ENCODE measurements at places on chromosomes 5 and 9.

- DNase-seq: no peak
Observed at GRCh38 chr5:62576570-62577170, 1.9 kb upstream of the LRRC70 start.

- peak; percentile 64 for DNase-seq
Observed at GRCh38 chr5:127072861-127073846, at the start of gene C5orf63. Gene C5orf63 (minus strand): TSS chr5:127073502. CDS start chr5:127058995, 14,507 bp downstream.

DNA sequence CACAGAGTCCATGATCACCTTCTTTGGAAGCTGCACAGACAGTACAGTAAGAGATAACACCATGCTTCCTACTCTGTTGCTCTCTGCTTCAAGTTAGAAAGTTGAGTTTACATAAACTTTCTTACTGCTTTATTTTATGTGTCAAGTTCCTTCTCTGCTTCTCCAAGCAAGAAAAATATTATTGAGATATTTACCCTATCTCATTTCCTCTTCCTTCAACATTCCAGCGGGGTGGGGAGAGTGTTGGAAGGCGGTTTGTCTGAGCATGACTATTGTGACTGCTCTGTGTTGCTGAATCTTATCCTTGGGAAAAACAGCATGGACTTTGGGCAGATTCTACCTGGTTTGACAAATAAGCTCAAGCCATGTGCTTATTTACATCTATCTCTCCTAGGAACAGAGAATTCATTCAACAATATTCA, 66.9 kb upstream of the EPB41L4A start:
- no peak for DNase-seq

DNA sequence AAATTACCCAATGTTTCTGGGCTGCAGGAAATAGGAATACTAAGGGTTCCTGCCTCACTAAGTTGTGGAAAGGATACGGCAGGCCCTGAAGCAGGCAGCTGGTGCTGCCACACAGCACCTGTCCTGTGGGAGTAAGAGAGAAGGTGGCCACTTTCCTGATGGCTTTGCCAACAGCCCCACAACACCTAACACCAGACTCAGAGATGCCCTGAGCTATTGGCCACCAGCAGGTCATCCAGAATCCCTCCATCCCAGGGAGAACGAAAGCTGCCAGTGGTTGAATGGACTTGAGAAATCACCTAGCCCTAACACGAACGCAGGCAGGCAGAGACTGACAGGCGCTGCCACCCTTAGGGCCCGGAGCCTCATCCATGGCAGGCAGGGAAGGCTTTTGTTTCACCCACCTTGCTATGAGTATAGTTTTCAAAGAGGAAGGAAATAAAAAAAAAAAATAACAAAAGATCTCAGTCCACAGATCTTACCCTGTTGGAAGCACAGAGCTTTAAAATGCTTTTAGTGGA, 82.2 kb downstream of the DCP2 start:
- no peak for DNase-seq

- no peak for DNase-seq
Observed at GRCh38 chr5:58543723-58544122, 39.2 kb upstream of the RAB3C start.

- DNase-seq: no peak
Observed at GRCh38 chr9:18542837-18543405, 69.0 kb downstream of the ADAMTSL1 start.

- DNase-seq: peak; percentile 100
Observed at GRCh38 chr9:137590469-137591383, at the start of gene ZMYND19. Gene ZMYND19 (minus strand): TSS chr9:137590512. CDS start chr9:137590263, 249 bp downstream.

DNA sequence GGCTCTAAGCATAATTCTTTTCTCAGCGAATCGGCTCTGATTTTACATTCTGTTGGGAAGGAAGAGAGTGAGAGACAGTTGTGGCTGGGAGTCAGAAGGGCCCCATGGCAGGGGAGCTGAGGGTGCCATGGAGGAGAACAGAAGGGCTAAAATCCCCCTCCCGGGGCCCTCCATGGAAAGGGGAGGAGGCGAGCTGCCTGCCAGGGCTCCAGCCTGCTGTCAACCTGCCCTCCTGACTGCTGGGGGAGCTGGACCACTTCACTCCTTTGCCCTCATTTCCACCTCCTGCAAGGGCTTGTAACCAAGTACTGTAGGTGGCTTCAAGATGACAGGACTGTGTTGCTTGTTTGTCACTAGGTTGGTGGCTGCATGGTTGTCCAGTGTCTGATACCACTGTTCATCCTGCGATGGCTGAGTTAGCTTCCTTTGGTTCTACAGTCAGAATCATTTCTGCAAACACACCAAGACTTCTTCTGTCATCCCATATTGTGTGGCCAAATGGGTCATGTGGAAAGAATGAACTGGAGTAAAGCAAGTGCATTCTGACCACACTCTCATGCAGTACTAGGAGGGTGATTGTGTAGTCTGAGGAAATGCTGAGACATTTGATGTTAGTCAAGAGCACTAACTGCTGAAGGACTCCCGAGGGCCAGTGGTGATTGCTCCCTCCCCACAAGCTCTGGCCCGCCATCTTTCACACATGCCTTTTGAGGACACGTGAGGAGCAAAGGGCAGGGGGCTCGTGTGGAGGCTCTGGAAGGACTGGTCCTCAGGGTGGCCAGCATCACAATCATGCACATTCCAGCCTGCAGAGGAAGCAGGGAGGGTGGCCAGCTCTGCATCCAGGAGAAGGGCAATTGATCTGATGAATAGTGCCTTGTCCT, 307.2 kb downstream of the GADD45G start:
- no peak for DNase-seq

DNA sequence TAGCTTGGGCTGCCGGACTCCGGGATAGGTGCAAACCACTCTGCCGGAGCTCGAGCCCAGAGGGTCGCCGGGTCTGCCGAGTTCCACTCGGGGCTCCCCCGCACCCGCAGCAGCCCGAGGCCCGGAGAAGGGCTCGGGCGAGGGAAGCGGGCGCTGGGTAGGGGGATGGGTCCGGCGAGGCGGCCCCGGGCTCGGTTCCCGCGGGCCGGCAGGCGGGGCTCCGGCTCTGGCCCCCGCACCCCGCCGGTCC, 507 bp downstream of the RICTOR start:
- DNase-seq: no peak

DNA sequence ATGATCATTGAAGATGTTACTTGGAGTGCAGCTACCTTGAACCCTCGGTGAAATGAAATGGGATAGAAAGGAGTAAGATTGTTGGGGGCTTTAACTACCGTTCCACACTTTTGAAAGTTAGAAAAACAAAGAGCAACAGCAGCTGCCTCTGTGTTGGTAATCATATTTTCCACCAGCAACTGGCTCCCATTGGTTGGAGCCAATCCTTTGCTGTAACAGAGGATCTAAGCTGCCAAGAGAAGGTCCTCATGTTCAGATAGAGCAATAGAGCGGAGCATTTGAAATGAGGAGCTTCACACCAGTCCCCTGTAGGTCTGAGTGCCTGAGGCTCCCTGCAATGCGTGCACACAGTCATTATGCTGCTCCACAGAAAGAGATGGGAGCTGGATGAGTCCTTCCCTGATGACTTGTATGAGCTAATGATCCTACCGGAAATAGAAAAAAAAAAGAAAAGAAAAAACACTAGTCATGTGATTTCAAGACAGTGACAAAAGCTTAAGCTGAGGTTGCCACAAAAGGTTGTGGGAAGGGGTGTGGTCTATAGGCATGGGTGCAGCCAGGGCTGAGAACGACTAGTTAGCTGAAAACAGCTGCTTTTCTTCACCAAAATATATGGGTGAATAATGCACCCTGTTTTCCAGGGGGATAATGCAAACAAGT, 300.7 kb downstream of the MLLT3 start:
- DNase-seq: no peak

DNA sequence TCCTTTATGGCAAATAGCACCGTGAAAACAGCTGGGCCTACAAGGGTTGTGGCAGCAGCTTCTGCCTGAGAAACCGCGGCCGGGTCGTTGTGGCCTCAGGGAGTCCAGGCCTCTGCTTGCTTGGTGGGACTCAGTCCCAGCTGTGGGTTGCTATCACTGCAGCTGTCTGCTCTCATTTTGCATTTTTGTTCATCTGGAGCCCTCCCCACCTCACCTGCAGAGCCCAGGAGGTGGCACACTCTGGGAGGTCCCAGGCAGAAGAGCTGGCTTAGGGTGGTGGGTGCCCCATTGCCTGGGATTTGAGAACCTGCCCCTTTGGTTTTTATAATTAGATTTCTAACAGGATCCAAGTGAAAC, 138.4 kb downstream of the GADD45G start:
- DNase-seq: no peak
